ENCODE measurements at places on chromosomes 4 and X.

GRCh38 chr4:11359591-11359990 is 69.1 kb downstream of the HS3ST1 start:
- peak; percentile 5 for DNase-seq

DNA sequence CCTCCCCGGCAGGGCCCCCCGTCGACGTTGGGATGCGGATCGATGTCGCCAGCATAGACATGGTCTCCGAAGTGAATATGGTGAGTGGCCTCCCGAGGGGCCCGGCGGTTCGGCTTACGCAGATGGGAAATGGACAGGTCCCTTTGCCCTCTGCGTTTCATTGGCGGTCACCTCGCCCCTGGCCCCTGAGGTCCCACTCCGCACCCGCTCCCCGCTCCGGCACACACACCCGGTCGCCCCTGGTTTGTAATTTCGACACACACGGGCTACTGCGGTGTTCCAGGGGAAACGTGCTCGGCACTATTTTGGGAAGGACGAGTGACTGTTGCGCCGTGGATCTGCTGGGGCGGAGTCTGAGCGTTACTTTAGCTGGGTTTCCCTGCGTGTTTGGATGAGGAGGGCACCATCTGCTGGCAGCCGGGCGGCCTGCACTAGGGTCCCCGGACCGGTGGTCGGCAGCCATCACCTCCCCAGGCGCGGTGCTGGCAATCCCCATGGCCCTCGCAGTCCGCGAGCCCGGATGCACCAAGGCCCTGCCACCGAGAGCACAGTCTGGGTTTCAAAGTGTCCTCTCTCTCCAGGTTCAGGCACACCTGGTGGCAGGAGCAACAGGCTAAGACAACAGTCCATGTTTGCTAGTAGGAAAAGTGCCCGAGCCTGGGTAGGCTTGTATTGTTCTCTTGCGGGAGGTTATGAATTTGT is 1.2 kb downstream of the GABRB1 start:
- peak; percentile 10 for DNase-seq

GRCh38 chrX:99750721-99751120 is 659.4 kb downstream of the PCDH19 start:
- DNase-seq: no peak

DNA sequence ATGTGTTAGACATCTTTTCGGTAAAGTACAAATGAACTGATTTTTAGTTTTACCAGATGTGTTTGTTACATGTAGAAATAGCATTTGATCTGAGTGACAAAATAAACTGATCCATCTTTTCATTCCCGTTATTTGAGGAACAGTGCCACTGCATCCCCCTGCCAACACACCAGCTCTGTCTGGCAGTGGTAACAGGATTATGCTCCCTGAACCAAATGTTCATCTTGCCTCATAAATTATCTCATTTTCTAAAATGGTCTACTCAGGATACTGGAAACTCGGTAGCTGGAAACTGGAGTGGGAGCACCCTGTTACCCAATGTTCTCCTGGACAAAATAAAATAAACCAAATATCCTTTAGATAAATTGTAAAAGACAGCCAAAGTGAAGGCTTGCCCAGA is 171.6 kb downstream of the FAT4 start:
- no peak for DNase-seq

GRCh38 chr4:156779774-156780173 is 191.8 kb downstream of the PDGFC start:
- no peak for DNase-seq

DNA sequence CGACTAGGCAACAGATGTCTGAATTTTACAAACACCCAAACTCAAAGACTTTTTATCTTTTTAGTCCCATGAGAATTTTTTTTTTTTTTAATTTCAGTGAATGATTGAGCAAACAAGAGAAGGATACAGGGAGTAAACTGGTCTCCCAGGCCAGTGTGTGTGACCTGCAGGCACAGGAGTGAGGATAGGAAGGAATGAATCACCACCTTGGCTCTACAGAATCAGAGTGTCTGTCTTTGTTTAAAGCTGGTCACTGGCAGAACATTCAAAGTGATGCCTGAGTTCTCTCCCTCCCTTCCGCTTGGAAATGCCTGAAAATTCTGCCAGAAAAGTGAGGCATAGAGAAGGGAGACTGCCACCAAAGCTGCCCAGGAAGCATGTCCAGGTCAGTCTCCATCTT is 69.5 kb downstream of the PARM1 start:
- no peak for DNase-seq

DNA sequence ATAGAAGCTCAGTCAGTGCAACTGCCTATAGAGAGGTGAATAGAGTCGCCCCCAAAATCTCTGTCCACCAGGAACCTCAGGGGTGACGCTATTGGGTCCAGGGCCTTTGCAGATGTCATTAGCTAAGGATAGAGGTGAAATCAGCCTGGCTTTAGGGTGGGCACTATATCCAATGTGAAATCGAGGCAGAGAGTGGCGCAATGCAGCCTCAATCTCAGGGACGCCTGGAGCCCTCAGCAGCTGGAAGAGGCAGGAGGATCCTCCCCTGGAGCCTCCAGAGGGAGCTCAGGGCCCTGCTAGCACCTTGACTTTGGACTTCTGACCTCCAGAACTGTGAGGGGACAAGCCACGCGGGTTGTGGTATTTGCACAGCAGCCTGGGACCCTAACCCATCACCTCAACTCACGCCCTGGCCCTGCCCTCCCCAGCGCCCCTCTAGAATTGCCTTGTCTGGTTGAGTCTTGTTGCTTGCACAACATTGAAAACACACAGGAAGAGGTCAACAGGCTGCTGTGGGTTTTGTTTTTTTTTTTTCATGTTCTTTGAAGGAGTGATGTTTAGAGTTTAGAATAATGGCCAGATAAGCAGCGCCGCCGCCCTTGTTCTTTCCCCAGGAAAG is 89.4 kb upstream of the PSAPL1 start:
- DNase-seq: no peak

DNA sequence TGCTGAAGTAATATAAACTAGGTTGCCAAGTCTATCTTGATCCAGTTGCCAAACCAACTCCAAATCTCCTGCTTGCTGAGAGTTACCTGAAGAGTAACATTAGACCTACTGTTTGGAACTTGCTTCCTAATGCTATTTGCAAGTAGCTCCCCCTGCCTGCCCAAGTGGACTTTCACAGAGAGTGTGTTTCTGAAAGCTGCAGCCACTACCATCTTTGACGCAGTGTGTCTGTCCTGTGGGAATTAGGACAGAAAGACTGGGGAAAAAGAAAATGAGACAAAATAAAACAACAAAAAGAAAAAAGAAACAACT is 195.0 kb upstream of the HS3ST1 start:
- peak; percentile 53 for DNase-seq

DNA sequence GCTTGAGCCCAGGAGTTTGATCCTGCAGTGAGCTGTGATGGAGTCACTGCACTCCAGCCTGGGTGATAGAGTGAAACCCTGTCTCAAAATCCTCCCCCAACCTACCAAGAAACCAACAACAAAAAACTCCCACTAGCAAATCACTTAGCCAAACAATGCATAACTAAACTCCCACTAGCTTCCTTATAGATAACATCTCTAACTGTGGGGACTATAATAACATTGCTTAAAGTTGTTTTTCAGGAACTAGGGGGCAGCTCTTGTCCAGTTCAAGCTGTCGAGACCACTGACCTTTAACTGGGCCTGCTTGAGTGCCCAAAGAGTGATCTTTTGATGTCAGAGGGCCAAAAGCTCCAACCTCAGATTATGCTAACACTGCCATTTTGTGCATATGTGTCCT is 81.7 kb downstream of the FREM3 start:
- no peak for DNase-seq

DNA sequence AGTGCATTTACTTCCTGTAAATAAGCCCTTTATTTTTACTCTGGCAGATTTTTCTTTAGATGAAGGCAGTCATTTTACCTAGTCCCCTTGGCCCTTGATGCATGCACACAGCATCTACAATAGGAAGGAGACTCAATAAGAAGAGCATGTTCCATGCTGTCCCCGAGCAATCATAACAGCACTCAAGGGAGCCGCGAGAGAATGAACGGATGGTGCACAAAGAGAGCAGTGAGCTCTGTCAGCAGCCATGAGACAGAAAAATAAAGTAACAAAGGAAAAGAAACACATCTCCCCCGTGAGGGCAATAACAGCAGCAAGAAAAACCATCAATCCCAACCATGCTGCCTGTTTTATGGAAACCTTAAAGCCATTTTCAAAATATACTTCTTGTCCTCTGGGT is 11.9 kb downstream of the SMIM31 start:
- DNase-seq: no peak

GRCh38 chrX:68867458-68868112 is 38.8 kb downstream of the EFNB1 start:
- DNase-seq: peak; percentile 68

DNA sequence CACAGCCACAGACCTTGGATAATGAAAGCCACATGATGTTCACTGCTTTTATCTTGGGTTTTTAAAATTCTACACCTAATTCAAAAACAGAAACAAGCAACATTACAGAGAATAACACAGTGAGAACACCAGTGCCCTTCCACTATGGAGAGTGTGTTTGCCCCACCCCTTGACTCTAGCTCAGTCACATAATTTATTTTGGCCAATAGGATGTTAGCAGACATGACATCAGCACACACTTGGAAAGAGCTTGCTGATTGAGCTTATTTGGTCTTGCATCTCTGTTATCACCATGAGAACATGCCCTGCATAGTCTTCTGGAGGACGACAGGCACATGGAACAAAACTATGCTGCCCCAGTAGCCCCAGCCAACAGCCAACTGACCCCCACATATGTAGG is 118.1 kb downstream of the HNRNPD start:
- DNase-seq: no peak

DNA sequence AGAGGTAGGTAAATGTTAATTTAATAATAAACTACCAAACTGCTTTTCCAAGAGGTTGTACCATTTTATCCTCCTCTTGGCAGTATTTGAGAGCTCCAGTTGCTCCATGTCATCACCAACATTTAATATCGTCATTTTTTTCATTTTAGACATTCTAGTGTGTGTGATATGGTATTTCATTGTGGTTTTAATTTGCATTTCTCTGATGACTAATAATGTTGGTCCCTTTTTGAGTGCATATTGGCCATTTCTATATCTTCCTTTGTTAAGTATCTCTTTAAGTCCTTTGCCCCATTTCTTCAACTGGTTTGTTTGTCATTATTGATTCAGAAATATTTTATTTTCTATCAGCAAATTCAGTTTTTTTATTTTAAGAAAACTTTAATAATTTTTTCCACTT is 88.8 kb downstream of the MAPK10 start:
- DNase-seq: no peak

DNA sequence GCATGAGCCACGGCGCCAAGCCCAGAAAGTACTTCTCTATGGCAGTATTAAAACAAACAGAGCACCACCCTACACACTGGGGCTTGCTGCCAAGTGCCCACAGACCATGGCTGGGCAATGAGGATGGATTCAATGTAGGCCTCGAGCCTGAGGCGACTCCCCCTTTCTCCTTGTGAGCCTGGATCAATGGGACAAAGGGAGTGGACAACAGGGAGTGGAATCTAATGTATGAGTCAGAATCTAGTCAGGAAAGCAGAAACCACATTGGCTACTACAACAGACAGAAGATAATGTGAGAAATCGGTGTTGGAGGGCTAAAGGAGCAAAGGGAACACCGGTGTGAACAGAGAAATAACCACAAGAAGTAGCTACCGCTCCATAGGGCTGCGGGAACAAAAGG is 37.7 kb upstream of the OCIAD2 start:
- peak; percentile 86 for DNase-seq

- DNase-seq: no peak
These were observed 230.5 kb upstream of the PUDP start for GRCh38 chrX:7378406-7378805.

DNA sequence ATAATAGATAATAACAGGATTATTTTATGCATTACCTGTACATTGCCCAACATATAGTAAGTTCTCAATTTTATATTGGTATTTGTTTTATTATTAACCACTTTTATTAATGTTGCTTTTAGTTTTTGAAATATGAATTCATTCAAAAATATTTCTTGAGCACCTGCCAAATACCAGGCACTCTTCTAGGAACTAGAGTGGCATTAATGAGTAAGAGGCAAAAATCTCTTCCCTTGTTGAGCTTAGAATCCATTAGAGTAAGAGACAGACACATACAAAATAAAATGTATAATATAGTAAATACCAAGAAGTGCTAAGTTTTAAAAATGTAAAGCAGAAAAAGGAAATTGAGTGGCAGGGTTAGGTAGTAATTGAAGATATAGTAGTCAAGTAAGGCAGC is 45.8 kb downstream of the TET2 start:
- DNase-seq: no peak

- DNase-seq: no peak
These were observed 911 bp upstream of the ELK1 start for GRCh38 chrX:47651043-47651905.
